ENCODE measurements at places on chromosomes 3 and 15.

GRCh38 chr3:171088496-171088895, 62.0 kb upstream of the SLC2A2 start:
- DNase-seq, result no peak

DNA sequence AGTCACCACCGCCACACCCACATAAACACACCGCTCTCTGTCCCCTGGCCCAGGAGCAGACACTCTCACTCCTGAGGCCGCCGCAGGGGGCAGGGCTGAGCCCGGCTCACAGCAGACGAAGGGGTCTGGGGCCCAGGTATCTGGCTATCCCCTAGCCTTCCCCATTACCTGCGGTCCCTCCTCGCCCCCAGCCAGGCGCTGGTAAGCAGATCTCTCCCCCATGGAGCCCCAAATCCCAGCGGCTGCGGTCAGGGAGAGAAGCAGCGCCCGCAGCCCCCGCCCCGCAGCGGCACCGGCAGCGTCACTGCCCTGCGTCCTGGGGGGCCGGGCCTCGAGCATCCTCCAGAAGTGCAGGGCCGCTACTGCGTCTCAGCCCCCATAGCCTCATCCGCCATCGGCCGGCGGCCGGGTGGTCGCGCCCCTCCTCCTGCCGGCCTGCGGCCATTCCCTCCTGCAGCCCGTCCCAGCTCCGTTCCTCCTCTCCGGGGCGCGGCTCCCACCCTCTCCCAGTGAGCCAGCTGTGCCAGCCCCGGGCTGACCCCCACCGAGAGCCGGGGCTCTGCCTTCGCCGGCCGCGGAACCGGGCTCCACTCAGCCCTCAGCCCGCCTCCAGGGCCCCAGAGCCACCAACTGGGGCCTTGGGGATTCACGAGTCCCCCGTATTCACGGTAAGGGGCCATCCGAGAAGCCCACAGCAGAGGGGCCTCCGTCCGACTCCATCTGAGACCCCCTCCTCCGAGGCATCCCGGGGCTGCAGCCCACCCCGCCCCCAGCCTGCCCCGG, 13.1 kb downstream of the TNK2 start:
- peak; percentile 56 for DNase-seq

DNA sequence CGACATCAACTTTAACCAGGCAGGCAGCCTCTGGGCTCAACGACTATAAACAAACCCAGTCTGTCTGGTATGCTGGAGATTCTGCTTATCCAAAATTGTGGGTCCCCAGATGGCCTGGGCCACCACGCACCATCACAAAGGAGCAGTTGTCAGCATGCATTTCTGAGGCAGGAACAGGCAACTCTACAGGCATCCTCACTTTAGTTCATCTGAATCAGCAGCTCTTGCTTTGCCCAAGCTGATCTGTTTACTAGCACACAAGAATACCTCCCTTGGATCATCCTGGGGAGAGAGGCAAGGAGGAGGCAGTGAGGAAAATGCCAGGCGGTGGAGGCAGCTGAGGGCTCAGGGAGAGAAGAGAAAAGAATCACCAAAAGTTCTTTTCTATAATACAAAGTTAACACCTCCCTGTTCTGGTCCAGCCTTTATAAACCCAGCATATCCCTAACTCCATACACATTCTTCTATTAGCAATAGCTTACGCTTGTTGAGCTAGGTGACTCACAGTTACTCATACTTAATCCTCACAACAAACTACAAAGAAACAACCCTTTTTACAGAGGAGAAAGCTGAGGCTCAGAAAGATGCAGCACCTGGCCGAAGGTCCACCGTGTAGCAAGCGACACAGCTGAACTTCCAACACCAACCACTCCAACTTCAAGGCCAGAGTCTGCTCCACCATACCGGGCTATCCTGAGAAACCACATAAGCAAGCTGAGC, 33.6 kb downstream of the ZDHHC3 start:
- DNase-seq, result no peak

- DNase-seq, result peak; percentile 20
These were observed 530.0 kb downstream of the EPHB1 start for GRCh38 chr3:135325096-135325495.

- no peak for DNase-seq
These were observed 92.7 kb downstream of the LRRC28 start for GRCh38 chr15:99343881-99344551.

DNA sequence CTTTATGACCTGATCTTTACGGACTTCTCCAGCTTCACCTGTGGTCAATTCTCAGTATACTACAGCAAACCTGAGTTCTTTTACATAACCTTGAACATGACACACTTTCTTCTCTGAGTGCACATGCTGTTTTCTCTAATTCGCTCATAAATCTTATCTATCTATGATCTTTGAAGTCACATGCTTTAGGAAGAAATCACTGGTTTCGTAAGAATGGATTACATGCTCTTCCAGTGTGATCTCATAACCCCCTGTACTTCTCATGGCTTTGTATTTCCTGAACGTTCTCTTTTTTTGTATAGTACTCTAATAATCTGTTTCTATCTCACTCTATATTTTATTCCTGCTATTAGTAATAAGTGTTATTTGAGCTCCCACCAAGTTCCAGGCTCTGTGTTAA, 1165.2 kb downstream of the TBL1XR1 start:
- no peak for DNase-seq

- no peak for DNase-seq
These were observed 56.9 kb downstream of the ARRDC4 start for GRCh38 chr15:98017150-98017964.

- DNase-seq, result no peak
These were observed 285.6 kb downstream of the EPHA3 start for GRCh38 chr3:89392991-89393390.

DNA sequence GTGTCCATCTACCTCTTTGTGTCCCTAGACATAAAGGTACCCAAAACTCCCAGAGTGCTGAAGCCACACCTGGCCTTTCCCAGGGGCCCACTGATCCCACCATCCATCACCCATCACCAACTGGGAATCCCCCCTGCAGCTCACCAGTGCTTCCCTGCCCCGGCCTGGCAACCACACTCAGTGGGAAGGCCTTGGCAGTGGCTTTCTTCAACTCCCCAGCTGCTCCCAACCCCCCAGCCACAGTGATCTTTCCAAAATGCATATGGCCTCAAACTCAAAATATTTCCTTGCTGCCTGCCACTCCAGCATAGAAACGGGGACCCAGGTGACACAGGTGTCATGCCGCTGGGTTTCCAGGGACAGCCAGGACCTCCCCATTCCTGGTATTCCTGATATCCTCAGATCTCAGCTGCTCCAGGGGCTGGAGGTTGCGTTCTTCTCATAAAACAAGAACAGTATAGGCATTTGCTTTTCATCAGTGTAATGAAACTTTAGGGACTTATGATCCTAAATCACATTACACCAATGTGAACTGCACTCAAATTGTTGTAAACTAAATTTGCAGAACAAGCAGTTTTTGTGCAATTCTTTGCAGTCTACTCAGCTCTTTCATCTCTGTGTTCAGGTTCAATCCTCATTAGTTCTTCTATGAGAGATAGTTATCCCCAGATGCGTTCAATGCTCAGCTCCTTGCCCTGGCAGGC, 1.3 kb downstream of the OCA2 start:
- no peak for DNase-seq

GRCh38 chr3:7188551-7188950, 327.6 kb downstream of the GRM7 start:
- no peak for DNase-seq

GRCh38 chr15:45849136-45849535, 214.3 kb downstream of the SQOR start:
- DNase-seq, result no peak

DNA sequence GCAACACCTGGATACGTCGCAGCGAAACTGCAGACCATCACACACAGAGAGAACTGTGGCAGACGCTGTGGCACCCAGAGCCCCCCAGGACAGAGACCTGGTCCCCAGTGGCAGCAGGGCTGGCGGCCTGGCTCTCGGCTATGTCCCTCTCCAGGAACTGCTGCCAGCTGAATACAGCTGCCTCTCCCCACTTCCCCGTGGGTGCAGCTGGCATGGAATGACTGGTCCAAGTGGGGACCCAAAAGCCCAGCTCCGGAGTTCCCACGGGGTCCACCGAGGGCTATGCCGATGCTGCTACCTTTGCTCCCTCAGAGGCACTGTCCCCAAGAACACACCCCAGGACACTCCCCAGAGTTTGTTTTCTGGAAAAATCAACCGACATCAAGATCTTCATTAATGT, 67.8 kb upstream of the GATA2 start:
- no peak for DNase-seq

- no peak for DNase-seq
These were observed 306.8 kb downstream of the TUSC7 start for GRCh38 chr3:117016378-117016777.

- no peak for DNase-seq
These were observed 110.3 kb downstream of the LSM3 start for GRCh38 chr3:14288833-14289451.

GRCh38 chr3:141412087-141412935, 44.0 kb downstream of the ZBTB38 start:
- no peak for DNase-seq

GRCh38 chr15:33724321-33725036, 243.8 kb upstream of the CHRM5 start:
- no peak for DNase-seq

DNA sequence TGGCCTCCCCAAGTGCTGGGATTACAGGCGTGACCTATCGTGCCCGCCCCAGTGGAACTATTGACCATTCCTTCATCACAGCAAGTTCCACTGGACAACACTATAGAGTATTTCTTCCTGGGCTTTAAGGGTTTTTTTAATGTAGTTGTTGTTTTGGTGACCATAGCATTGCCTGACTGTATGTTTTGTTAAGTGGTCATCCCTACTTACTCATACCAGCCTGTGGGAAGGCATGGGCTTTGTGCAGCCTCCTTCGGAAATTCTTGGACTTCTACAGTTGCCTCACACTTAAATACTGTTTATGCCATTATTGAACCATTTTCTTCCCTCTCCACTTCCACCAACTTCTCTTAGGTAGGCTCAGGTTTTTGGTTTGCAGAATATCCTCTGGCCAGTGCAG, 19.9 kb upstream of the ALPK3 start:
- DNase-seq, result no peak

DNA sequence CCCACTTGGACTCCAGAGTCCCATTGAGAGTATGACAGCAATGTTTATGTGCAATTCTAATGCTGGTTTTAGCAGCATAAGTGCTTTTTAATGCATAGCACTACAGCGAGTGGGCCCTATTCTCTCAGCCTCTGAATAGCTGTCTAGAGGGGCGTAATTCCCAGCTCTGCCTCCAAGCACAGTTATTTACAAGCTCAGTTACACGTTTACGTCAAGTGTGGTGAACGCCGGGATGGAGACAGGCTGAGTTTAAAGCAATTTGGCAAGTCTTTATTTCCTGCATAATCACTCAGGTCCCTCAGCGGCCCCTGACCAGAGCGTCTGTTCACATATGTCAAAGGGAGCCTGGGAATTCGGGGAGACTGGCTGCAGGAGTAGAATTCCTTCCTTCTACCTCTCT, 43.9 kb downstream of the SOX14 start:
- DNase-seq, result no peak

- DNase-seq, result no peak
These were observed 6.3 kb upstream of the DUT start for GRCh38 chr15:48324949-48325348.

- DNase-seq, result no peak
These were observed 17.9 kb downstream of the DZIP1L start for GRCh38 chr3:138097192-138098172.

DNA sequence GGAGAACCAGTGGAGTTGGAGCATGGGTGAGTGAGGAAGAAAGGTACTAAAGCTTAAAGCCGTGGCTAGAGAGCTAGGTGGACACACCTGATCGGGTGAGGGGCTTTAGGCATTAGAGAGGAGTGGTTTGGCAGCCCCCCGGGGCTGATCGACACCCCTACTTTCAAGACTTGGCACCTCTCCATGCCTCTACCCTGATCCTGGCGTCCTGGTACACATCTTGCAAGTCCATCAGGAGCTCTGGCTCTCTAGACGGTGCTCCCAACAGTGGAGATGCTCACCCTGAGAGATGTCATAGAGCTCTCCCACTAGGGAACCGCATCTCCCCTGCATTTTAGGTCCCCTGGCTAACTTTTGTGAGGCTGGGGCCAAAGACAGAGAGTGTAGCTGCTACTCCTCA, 98.1 kb downstream of the XXYLT1 start:
- no peak for DNase-seq

GRCh38 chr3:143973259-143974021, 1.8 kb downstream of the DIPK2A start:
- peak; percentile 53 for DNase-seq

GRCh38 chr3:150062492-150062891, 91.8 kb upstream of the PFN2 start:
- no peak for DNase-seq

DNA sequence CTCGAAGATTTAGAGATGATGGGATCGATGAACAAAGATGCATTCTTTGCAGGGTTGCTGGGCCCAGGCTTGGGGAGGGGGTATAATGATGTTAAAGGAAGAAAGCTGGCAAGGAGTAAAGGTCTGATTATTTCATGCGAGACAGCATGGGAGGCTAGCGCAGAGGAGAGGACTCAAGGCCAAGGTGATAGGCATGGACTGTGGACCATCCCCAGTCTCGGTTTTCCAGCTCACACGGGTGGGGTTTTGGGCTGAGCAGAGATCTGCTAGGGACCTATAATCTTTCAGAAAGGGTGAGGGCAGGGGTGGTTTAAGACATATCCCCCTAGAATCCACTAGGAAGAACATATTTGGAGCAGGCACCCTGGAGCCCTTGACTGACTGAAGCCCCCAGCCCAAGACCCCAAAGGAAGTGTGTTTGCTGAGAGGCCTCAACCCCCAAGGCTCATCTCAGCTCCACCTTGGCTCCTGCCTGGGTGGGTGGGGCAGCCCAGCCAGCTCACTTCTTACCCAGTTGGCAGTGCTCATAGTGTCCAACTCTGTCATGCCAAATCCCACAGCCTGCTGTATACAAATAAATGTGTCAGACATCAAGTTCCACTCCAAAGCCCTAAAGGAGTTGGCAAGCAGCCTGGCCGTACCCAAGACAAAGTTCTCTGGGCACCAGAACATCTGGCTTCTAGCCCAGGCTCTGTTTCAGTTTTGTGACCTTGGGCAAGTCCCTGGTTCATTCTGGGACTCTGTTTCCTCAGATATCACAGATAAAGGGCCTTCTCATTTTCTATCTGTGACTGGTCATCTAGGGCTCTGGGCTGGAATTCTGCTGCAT, 17.9 kb downstream of the ACSBG1 start:
- peak; percentile 81 for DNase-seq

- DNase-seq, result no peak
These were observed 5.6 kb downstream of the SERPINI1 start for GRCh38 chr3:167740961-167741587.

GRCh38 chr15:88497109-88497765, 29.7 kb downstream of the MRPS11 start:
- no peak for DNase-seq

DNA sequence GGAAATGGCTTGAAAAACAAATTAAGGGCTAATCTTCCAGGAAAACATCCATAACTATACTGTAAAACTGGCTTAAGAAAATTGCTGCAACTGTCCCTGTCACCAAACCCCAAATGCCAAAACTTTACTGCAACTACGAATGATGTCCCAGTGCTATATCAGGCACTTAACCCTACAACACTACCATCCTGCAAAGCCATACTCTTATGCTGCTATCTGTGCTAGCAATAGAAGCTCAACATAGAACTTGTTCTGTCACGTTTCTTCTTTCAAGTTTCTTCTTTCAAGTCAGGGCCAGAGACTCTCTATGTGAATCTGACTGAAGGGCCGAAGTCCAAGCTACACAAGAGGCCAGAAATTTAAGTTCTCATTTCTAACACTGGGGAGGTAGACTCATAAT, 92.5 kb downstream of the IGSF11 start:
- no peak for DNase-seq
